ENCODE measurements at places on chromosomes 7 and 10.

DNA sequence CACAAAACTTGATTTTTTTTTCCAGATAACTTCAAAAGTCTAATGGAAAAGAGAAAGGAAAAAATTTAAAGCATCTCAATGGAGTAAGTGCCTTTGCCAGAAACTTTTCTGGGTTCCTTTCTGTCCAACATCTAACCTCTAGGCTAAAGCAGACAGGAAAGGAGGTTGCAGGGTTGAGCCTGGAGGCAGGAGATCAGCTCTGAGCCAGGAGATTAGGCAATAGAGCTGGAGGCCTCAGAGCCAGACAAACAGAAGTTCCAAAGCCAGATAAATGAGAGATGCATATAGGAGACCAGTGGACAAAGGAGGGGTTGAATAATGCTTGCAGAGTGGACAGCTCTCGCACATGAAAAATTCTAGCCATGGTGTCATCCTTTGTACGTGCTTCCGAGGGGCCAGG is 42.9 kb downstream of the CHN2 start:
- no peak for DNase-seq

DNA sequence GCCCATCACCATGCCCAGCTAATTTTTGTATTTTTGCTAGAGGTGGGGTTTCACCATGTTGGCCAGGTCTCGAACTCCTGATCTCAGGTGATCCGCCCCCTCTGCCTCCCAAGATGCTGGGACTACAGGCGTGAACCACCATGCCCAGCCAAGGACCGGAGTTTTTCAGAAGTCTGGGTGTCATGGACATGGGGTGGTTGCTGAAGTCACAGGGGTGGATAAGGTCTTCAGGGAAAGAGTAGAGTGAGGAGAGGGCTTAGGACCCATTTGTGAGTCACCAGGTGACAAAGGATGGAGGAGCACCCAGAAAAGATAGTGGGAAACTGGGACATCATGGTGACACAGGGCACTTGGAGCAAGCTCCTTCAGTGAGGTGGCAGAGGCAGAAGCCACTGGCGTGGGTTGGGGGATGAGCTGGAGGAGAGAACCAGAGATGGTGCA is 2.8 kb upstream of the GPRIN2 start:
- DNase-seq = no peak

DNA sequence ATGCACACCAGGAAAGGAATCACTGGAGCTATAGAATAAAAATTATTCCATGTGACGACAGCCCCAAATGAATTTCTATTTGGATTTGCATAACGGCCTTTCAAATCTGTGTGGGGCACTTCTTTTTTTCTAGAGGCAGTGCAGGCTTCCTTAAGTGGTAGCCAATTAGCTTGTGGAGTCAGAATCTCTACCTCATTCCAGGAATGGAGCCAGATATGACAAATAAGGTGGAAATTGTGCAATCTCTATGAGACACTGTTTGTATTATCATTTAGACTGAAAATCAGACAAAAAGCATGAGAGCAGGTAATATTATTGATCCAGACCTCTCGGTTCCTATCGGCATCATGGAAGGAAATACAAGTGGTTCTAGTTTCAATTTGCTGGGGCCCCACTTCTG is 78.7 kb downstream of the BEND7 start:
- no peak for DNase-seq

- DNase-seq = no peak
Observed at GRCh38 chr10:1404323-1405260, 332.7 kb downstream of the ADARB2 start.

- DNase-seq = no peak
Observed at GRCh38 chr10:129272866-129273650, 194.0 kb upstream of the MGMT start.

- DNase-seq = no peak
Observed at GRCh38 chr10:7045891-7046599, 364.8 kb downstream of the SFMBT2 start.

GRCh38 chr10:373526-374309 is 238.5 kb downstream of the ZMYND11 start:
- DNase-seq = no peak

- no peak for DNase-seq
Observed at GRCh38 chr10:14365266-14365665, 34.5 kb upstream of the FRMD4A start.

DNA sequence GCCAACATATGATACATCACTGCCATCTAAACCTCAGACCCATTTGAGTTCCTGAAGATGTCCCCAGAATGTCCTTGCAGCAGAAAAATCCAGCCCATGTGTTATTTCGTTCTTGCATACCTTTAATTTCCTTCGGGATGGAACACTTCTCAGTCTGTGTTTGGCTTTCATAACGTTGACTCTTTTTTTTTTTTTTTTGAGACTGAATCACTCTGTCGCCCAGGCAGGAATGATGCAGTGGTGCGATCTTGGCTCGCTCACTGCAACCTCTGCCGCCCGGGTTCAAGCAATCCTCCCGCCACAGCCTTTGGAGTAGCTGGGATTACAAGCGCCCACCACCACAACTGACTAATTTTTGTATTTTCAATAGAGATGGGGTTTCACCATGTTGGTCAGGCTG is 148.8 kb upstream of the TNRC18 start:
- no peak for DNase-seq

DNA sequence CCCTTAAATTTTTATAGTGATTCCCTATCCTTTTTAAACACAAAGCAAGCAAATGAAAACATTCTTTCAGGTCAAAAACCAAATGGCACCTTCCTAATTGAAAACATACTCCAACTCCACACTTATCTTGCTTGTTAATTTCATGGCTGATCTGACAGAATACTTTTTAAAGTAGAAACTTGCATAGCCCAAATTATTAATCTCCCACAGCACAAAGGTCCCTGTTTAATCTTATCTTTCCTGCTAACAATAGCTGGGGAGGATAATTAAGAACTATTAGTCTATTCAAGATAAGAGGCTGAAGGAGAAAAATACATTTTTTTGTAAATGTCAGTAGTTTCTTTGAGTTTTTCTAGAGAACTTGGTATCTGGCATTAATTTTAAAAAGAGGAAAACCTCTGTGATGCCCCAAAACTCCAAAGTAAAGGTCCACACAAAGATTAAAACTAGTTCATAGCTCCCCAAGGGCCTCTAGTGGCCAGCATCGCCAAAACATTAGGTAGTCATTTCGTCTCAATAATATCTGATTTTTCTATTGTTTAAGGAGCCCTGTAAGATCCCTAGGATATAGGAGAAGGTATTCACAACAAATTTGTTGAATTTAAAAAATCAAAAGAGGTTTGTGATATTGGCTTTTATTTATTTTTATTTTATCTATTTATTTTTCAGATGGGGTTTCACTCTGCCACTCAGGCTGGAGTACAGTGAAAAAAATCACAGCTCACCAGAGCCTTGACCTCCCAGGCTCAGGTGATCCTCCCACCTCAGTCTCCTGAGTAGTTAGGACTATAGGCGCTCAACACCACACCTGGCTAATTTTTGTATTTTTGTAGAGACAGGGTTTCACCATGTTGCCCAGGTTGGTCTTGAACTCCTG is 14.7 kb downstream of the CDNF start:
- peak; percentile 19 for DNase-seq

GRCh38 chr7:66265566-66265965 is 60.4 kb downstream of the TPST1 start:
- DNase-seq = no peak

GRCh38 chr7:112596260-112596659 is 115.5 kb downstream of the LSMEM1 start:
- DNase-seq = no peak

DNA sequence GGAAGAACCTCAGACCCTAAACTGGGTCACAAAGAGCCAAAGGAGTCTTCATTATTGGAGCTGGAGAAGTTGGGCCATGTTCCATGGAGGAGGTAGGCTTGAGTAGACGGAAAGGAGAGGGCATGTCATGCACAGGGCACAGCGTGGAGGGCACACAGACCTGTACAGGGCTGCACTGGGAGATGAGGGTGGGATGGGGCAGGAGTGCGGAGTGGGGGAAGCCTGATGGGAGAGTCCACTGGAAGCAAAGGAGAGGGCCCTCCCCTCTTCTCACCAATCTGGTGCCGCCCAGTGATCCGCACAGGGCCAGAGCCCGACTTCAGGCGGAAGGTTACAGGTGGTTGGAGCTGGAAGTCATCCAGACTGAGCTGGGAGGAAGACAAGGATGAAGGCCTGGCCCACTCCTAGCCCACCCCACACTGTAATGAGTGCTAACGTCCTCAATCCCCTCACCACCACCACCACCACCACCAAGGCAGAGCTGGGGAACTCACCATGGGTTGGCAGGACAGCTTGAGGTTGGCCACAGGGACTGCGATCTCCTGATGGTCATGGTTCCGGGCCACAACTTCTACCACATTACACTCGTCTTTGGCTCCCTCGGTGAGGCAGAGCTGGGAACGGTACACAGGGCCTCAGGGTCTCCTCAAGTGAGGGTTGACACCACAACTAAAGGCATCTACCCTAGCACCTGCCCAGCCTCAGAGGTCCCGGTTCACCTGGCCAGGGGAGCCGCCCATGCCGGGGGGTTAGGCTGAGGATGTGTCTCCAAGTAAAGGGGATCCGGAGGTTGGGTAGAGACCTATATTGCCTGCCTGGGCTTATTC is 1.0 kb downstream of the NPM3 start:
- DNase-seq = no peak

- DNase-seq = no peak
Observed at GRCh38 chr7:100952641-100953040, 3.3 kb downstream of the MUC3A start.

DNA sequence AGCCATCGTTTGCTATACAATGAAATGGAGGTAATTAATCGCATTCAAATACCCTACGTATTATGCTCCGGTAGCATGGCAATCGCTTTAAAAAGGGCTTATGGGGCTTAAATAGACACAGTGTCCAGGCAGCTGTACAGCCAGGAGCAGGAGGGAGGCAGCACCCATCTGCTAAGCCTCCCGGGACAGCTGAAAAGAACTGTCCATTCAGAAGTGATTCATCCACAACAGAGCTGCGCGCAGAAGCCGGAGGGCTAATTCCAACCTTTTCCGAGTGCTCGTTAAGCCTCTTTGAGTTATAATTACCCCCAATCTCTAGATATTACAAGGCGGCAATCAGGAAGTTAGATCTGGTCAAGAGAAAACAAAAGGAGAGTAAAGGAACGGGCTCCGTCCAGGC is 58.3 kb downstream of the DPYSL4 start:
- no peak for DNase-seq

DNA sequence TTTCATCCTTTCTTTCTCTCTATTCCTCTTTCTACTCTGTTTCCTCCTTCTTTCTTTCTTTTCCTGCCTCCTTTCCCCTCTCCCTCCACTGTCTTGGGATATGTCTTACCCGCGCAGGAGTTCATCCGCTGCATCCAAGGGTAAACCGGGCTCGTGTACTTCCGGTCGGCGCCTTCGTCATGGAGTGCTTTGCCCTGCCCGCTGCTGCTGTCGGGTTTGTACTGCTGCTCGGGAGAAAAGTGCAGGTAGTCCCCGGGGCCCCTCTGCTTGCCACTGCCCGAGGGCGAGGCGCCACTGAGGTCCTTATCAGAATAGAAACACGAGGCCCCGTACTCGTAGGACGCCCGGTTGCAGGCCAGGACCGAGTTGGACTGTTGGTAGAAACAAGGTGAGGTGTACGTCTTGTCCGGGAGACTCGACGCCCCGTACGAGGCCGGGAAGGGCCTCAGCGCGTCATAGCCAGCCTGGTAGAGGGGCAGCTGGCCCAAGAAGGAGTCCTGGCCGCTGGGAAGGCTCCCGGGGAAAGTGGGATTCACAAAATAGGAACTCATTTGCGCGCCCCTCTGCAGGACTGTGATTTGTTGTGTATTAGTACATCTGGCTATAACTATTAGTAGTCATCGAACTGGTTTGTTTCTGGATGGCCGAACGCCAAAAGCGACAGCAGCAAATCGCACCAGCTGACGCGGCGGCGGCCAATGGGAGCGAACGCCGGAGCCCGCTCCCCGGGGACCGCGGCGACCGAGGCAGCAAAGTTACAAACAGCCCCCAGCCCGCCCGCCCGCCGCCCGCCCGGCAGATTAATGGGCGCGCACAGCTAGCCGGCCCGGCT is at the start of gene HOXA6:
TSS of gene HOXA6 (minus strand) at position 576 of the 832 bp plus-strand sequence. CDS start at position 551, 25 bp downstream.
- no peak for DNase-seq

DNA sequence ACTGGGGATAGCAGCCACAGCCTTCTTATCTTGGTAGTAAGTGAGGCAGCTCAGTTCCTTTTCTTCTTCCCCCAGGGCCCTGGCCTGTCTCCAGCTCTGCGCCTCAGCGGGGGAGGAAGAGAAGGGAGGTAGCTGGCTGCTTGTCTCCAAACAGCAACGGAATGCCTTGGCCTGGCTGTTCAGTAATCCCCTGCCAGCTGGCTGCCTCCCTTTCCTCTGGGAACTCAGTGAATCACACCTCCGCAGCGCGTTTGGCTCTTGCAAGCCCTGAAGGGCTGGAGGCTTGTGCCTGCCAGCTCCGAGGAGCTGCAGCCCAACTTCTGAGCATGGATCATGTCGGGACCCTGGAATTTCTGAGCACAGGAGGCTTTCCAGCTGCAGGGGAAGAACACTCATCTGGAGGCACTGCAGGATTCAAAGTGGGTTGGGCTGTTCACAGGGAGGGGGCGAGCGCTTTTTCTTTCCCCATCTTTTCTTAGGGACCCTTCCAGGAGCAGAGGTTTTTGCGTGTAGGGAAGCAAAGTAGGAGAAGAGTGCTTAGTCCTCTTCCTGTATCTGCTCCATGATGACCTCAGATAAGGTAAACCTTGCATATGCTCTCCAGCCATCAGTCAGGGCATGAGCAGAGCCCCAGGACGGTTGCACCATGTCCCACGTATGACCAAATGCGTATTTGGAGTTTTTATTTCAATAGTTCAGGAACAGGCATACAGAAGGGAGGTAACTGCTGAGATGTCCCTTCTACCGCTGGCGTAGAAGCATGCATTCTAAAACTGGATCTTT is 253.2 kb upstream of the INHBA start:
- no peak for DNase-seq

GRCh38 chr10:43059828-43060227 is 17.0 kb upstream of the RET start:
- DNase-seq = no peak

DNA sequence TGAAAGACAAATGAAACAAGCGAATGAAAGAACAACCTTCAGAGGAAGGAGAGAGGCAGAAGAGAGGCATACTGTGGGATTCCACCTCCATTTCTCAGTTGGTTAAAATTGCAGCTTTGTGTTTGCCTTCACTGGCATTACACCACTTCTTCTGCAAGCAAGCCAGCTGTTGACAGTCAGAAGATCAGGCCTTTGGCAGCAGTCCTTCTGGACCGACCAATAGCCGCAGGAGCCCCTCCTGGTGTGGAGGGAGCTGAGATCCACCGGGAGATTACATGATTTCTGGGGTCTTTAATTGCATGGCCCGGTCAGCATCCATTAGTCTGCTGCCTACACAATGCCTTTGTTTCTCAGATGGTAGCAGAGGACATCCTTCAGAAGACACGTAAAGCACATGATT is 206.7 kb downstream of the ADAM12 start:
- DNase-seq = no peak

DNA sequence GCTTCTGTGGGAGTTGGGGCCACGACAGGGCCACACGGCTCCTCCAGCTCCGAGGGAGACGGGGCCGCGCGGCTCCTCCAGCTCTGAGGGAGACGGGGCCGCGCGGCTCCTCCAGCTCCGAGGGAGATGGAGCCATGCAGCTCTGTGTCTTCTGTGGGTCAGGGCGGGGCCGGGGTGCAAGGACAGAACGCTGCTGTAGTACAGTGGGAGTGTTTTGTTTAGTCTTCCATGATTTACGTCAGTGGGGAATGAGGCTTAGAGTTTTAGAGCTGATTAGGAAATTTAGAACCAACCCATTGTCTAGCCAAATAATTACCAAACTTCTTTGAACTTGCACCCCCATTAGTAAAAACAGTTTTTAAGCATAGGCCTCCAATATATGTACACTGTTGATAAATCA is 32.9 kb upstream of the PRKAR1B start:
- no peak for DNase-seq
